Activated CD4-positive, alpha-beta T cell treated with anti-CD3 and anti-CD28 coated beads for 48 hours (primary cell): ENCODE measurements at places on chromosomes 2 and 18.

- no peak for DNase-seq
These were observed 103.9 kb upstream of the GULP1 start for GRCh38 chr2:188187726-188188125.

- DNase-seq, result no peak
These were observed 286.5 kb upstream of the SLC14A2 start for GRCh38 chr18:45328811-45329210.

DNA sequence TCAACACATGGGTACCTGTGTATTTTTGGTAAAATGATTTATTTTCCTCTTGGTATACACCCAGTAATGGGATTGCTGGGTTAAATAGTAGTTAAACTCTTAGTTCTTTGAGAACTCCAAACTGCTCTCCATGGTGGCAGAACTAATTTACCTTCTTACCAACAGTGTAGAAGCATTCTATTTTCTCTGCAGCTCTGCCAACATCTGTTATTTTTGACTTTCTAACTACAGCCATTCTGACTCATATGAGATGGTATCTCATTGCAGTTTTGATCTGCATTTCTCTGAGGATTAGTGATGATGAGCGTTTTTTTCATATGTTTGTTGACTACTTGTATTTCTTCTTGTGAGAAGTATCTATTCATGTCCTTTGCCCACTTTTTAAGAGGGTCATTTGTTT, 180.6 kb downstream of the FSIP2 start:
- no peak for DNase-seq

DNA sequence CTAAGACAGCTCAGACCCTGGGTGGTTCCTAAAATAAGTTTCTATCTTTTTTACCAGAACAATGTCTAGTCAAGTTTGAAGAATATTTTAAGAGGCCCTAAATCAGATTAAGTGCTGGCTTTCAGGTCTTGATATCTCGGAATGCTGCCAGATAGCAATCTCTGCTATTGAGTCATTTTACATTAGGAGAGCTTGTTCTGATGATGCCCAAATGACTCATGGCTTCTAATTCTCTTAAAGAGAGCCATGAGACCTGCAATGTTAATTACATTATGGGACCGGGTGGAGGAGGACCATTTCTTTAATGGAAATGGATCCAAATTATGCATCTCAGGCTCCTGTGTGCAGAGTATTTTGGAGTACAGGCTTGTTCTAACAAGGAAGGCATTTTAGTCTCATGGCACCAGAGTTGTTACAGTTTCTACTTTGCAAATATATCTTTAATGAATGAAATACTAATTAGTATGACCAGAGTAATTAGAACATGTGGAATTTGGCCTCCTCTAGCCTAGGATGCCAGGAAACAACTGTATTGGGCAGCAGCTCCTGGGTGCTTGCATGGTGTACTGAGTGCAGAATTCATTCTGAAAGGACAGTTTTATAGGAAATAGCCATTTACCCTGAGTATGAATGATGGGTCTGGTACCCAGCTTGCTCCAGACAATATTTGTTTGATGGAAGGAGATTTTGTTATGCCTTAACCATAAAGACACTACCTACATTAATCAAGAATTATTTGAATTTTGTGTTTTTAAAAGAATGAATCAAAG, 94.0 kb upstream of the SULT1C3 start:
- no peak for DNase-seq

DNA sequence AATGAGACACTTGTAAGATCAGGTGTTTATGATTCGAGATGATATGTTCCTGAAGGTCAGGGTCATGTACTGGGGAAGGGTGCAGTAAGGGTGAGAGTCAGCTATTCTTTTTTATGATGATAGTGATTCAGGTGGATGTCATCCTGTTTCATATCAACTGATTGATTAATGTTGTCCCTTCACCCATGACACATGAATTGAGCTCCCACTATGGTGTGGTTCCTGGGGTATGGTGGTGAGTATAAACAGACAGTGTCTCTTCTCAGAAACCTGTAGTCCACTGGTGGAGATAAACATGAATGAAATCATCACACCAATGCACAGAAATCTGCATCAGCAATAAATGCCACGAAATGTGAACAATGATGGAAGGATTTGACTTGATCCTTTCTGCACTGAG, 37.4 kb upstream of the PAX8 start:
- DNase-seq, result no peak

DNA sequence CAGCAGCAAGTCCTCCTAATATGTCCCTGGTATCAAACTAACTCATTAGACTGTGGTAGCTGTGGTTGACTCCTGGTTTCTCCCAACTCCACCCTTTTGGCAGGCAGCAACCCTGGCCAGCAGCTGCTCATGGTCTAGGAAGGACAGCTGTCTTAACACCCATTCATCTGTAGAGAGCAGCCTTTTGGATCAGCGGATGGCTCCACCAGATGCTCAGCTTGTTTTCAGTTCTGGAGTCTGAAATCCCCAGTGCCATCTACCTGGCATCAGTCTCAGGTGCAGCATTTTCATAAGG, 100.5 kb downstream of the SPOPL start:
- no peak for DNase-seq

GRCh38 chr2:18001671-18002070, 123.2 kb downstream of the KCNS3 start:
- no peak for DNase-seq

- no peak for DNase-seq
These were observed 101.4 kb upstream of the RAB6C start for GRCh38 chr2:129877795-129878775.

GRCh38 chr2:151238527-151239487, 22.9 kb downstream of the RBM43 start:
- peak; percentile 41 for DNase-seq

- no peak for DNase-seq
These were observed at the start of gene GNLY for GRCh38 chr2:85694052-85695025. GNLY (plus strand) TSS chr2:85694358; CDS start chr2:85694419, 61 bp downstream.

- no peak for DNase-seq
These were observed 111.5 kb downstream of the MTCL1 start for GRCh38 chr18:8816816-8817215.

GRCh38 chr2:172085460-172086159, at the start of gene DLX1:
DLX1 (plus strand) TSS chr2:172085507; CDS start chr2:172085678, 171 bp downstream.
- DNase-seq, result peak; percentile 28

DNA sequence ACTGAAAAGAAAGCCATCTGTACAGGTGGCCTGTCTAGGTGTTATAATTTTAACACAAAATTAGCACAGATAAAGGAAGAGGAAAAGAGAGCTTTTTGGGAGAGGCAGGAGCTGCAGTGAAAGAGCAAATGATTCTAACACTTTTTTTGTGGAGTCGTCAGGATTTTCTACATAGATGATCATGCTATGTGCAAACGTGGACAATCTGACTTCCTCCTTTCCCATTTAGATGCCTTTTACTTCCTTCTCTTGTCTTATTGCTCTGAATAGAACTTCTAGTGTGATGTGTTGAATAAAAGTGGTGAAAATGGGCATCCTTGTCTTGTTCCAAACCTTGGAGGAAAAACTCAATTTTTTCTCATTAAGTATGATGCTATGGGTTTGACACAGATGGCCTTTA, 334.5 kb downstream of the NBAS start:
- DNase-seq, result no peak

DNA sequence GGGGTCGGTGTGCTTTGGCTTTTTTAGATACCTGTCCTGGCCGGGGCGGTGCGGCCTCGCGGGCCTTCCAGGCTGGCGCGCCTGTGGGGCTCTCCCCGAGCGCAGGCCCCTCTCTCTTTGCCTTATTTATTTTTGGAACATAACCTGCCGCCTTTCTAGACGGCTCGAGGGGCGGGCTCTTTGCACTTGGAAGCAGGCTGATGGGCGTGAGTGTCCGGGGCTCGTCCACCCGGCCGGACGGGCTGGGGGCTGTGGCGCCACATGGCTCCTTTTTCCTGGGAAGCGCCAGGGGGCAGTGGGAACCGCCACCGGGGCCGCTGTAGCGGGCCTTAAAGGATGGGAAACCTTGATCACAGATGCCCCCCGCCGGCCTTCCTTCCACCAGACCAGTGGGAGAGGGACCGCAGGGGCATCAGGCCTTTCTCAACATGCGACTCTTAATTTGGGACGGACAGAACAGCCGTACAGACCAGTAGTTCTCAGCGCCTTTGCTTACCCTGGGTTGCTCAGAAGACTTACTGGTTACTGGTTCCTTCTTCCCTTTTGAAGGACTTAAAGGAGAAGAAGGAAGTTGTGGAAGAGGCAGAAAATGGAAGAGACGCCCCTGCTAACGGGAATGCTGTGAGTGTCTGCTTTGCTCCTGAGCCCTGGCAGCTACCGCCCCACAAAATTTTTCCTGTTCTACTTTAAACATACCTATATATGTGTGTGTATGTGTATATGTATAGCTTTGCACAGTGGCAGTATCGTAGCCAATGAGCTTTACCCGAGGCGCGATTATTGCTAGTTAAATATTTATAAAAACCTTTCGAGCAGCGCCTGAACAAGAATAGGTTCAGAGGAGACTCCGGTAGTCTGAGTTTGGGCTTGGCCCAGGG, 2.7 kb downstream of the PTMA start:
- peak; percentile 37 for DNase-seq

DNA sequence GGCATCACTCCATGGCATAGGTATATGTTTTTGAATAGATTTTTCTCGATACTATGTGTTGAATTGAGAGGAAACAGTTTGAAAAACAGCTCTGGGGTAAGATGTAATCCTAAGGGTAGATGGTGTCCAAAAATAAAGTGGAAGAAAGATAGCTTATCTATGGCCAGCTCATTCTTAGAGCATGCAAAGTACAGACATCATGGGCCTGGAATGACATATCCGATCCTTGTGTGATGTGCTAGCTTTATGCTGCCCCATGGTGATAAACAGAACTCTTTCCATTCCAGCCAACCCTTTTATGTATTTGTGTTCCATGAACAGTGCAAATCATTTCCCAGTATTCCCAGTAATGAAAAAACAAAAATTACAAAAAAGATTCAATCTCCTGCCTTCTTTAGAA, 390.2 kb upstream of the NXPH2 start:
- DNase-seq, result no peak

DNA sequence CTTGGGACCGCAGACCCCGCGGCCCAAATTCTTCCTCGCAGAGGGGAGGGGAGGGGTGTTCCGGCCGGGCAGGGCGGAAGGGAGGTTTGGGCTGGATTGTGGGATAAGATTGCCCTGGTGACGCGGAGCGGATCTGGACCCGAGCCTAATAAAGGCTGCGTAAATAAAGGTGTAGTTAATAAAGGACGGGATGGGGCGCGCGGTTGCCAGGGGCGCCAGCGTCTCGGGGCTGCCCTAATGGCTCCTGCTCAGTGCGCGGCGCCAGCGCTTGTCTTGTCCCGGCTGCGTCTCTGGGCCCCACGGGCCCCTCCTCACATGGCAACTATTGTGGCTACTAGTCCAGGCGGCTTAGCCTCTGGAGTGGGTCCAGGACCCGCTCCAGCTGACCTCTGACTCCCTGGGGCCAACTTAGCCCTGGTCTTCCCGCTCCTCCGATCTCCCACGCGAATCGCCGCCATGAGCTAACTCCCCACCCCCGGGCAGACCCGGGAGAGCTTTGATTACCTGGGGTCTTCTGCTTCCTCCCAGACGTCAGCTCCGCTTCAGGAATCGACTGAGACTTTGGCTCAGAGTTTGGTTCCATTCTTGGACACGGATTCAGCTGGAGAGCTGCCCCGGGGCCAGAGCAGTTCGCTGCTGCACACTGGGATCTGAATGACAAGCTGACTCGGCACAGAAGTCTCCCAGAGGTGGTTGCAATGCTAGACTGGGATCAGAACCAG, 36.5 kb downstream of the SLC25A52 start:
- no peak for DNase-seq

GRCh38 chr2:120809609-120810440, 74.2 kb downstream of the GLI2 start:
- DNase-seq, result no peak

GRCh38 chr2:129585760-129586159, 393.7 kb upstream of the RAB6C start:
- DNase-seq, result no peak

- DNase-seq, result no peak
These were observed 2.2 kb downstream of the NOL4 start for GRCh38 chr18:34222307-34223163.

DNA sequence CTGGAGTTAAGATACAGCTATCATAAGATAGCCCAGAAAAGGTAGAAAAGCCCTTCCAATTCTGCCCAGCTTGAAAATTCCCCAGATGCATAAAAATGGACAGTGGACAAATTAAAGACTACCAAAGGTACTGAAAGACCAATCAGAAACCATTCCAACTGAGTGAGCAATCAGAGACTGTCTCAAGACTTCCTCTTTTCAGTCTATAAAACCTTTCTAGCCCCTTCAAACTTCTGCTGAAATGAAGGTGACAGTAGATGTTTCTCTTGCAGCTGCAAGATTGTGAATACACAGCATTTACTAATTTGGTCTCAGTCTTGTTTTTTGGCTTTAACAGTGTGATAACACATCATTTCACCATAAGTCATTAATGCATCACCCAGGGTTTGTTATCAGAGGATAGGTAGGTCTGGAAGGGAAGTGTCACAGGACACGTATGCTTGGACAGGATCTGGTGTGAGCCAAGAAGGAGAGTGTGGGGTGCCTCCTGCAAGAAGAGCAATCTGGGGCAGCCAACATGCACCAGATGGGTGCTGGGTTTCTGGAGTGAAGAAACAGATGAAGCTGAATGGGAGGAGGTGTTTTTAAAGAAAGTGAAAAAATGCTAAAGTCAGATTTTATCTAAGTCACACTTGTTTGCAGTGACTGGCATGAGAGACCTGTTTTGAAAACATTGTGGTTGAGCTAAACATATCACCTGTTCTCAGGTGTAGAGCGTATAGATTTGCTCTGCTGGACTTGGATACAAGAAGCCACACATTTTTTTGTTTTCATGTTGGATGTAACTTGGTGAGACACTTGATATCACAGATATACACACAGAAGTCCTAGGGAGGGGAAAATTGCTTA, 75.3 kb upstream of the DDX18 start:
- DNase-seq, result no peak

- no peak for DNase-seq
These were observed 11.1 kb downstream of the CRACDL start for GRCh38 chr2:98924910-98925309.

DNA sequence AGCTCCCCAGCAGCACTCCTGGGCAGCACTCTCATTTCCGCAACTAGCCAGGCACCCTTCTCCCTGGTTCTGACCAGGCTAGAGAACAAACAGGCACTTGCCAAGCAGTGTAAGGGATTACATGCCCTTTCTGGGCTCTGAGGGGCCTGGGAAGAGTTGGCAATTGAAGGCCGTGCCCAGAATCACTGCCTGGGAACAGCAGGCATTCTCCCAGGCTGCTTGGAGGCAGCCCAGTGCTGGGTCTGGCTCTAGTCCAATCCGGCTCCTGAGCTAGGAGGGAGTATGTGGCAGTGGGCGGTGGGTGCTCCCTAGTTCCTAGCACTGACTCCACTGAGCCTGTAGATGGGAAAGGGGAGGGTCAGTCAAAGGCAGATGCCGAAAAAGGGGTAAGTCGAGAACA, 34.1 kb upstream of the SP3 start:
- DNase-seq, result no peak

- DNase-seq, result no peak
These were observed 152.9 kb upstream of the PGAP1 start for GRCh38 chr2:197079414-197079813.

GRCh38 chr18:56770097-56770496, 118.9 kb downstream of the WDR7 start:
- DNase-seq, result no peak

GRCh38 chr2:164599954-164600589, 21.2 kb downstream of the GRB14 start:
- DNase-seq, result peak; percentile 8

- DNase-seq, result no peak
These were observed 397.4 kb downstream of the RND3 start for GRCh38 chr2:150090031-150090430.

GRCh38 chr2:170076189-170076588, 101.8 kb upstream of the MYO3B start:
- DNase-seq, result no peak

GRCh38 chr18:59357928-59358327, 1.1 kb downstream of the LMAN1 start:
- no peak for DNase-seq

GRCh38 chr2:217314021-217314460, 454.2 kb upstream of the TNP1 start:
- no peak for DNase-seq
